Mucosa of gallbladder (tissue), 1 donor: ENCODE measurements at places on chromosomes 7 and 10. TPM values are rescaled to one million over a fixed set of nuclear protein-coding genes. Genes with fewer than 3 reads are reported as not detected.

Gene CAMK1D
- total RNA-seq, result 19.4 TPM

Gene SSC4D
- total RNA-seq, result 0.40 TPM

Gene CYP3A7
- total RNA-seq, result 92.6 TPM

Gene NRP1
- total RNA-seq, result 76.2 TPM

Gene CCDC172
- total RNA-seq, result not detected

Gene CEP55
- total RNA-seq, result 1.3 TPM

Gene SLF2
- 26.1 TPM for total RNA-seq

Gene NEUROG3
- total RNA-seq, result not detected

GRCh38 chr10:107141524-107142061, 22.9 kb downstream of the SORCS1 start:
- no peak for DNase-seq

GRCh38 chr7:112020800-112021199, 185.4 kb downstream of the DOCK4 start:
- no peak for DNase-seq

DNA sequence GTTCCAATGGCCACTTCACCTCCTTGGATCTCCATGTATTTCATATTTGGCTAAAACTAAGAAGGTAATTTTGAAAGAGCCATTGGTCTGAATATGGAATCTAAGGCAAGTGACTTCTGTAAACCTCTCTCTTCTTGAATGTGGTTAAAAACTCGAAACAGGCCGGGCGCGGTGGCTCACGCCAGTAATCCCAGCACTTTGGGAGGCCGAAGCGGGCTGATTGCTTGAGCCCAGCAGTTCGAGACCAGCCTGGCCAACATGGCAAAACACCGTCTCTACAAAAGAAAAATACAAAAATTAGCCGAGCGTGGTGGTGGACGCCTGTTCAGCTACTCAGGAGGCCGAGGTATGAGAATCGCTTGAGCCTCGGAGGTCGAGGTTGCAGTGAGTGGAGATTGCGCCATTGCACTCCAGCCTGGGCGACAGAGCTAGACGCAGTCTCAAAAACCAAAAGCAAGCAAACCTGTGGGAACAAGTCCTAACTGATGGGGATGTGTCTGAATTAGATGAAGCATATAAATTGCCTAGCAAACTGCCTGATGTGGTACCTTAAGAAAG, 2.2 kb downstream of the LANCL2 start:
- DNase-seq, result no peak

GRCh38 chr7:70678621-70679251, 453.2 kb upstream of the GALNT17 start:
- DNase-seq, result no peak

- DNase-seq, result no peak
Measured at GRCh38 chr10:119456435-119456810, 86.1 kb downstream of the RGS10 start.

GRCh38 chr10:54826994-54827560, 26.0 kb upstream of the PCDH15 start:
- no peak for DNase-seq

DNA sequence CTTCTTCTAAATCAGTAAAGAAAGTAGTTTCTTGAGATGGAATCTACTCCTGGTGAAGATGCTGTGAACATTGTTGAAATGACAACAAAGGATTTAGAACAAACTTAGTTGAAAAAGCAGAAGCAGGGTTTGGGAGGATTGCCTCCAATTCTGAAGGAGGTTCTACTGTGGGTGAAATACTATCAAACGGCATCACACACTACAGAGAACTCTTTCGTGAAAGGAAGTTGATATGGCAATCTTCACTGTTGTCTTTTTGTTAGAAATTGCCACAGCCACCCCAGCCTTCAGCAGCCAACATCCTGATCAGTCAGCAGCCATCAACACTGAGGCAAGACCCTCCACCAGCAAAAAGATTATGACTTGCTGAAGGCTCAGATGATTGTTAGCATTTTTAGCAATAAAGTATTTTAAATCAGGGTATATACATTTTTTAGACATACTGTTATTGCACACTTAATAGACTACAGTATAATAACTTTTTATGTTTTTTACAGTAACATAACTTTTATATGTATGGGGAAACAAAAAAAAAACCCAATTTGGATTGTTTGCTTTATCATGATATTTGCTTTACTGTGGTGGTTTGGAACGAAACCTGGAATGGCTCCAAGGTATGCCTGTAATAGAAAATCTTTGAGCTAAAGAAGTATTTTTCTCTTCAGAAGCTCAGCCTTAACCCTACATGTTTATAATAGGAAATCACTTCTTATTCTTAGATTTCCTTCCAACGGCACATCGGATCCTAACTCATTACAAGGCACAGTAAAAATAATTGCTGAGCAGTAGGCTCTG, 257.3 kb downstream of the LRMDA start:
- DNase-seq, result no peak

- peak; percentile 35 for DNase-seq
Measured at GRCh38 chr10:63265222-63265617, 132.1 kb downstream of the NRBF2 start.

GRCh38 chr7:139054101-139054500, 18.3 kb upstream of the ZC3HAV1L start:
- DNase-seq, result no peak

DNA sequence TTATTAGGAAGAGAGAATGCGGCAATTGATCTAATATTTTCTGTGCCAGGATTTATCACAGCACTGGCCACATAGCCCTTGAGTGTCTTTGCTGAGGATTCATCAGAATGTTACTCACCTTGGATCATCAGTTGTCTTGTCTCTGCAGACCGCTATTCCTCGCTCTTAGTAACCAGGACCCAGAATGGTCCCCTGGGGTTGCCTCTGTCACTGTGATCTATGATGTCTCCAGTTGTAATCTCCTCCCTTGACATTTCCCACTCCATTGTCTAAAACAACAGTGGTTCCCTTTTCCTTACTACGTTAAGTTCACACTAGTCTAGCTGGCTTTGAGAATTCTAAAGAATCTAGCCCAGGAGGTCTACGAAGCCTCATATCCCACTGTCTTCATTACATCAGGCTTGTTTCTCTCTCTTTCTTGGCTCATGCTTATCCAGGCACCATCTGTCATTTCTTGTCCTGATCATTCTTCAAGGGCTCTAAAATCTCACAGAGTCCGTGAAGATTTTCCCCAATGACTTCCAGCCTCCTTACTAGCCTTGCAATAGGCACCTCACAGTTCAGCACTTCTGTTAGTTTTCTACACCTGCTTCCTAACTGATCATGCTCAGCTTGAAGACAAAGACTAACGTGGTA, 125.8 kb downstream of the CUBN start:
- no peak for DNase-seq

DNA sequence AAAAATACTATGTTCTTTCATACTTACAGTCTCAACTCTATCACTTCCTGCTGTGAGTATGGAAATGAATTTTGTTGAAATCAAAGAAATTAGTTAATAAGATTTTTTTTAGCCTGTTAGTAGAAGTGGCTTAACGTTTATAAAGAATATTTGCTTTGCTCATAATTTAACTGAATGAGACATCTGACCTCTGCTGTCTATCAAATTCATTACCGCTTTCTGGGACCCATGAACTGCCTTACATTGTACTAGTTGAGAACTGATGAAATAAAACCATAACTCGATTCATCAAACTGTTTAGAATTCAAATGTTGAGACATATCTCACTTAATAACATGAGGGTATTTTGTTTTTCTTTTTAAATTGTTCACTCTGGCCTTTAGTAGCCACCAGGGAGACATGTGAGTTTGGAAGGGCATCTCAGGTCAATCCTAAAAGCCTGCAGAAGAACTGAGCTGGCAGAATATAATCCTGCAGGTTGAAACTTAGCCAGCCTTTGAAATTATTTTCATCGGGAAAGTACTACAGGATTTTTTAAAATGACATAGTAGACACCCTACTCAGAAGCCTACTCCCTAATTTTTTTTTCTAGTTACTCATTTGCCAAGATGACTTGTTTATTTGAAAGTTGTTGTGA, 78.7 kb downstream of the KIAA1217 start:
- DNase-seq, result no peak

GRCh38 chr7:42570944-42571343, 333.9 kb upstream of the GLI3 start:
- DNase-seq, result no peak

- DNase-seq, result no peak
Measured at GRCh38 chr7:6558837-6559236, 7.6 kb upstream of the GRID2IP start.

- DNase-seq, result peak; percentile 34
Measured at GRCh38 chr10:68074031-68074774, 880 bp downstream of the HERC4 start.

- DNase-seq, result peak; percentile 29
Measured at GRCh38 chr7:112162142-112162766, 43.9 kb downstream of the DOCK4 start.

- DNase-seq, result no peak
Measured at GRCh38 chr10:33698033-33698432, 363.6 kb upstream of the NRP1 start.

DNA sequence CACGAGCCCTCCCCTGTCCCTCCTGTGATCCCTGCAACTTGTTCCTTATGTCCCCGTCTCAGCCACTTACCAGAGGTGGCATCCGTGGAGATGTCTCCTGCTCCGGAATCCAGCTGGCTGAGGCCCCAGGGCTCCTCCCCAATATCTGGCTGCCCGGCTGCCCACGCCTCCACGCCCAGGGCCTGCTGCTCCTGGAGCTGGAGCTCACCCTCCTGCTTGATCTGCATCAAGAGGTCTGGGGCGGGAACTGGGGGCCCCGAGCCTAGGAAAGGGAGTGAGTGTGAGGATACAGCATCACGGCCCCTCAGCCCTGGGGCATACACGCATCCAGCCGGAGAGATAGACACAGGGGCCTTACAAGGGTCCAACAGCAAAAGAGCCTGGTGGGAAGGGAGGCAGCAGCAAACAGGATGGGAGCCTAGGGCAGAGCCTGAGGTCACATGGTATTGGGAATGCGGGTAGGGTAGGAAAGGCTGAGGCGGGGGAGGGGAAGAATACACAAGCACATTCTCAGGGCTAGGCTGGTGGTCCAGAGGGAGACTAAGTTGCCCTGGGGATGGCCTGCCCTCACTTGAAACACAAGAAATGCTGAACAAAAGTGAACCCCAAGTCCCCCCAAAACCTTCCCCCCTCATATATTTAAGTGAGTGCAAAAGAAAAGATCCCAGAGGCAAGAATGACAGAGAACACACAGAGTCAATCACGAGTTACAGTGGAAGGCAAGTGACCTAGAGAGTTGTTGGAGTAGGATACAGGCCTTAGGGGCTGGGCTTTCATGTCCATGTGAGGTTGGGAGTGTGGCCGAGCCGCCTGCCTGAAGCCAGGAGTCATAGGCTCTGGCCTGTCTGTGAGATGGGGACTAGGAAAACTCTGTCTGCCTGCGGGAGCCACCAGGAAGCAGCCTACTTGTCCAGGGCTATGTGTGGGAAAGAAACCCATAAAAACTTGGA, 16.9 kb upstream of the ZNF777 start:
- peak; percentile 8 for DNase-seq

GRCh38 chr10:32538256-32538655, 92.3 kb downstream of the CCDC7 start:
- no peak for DNase-seq

DNA sequence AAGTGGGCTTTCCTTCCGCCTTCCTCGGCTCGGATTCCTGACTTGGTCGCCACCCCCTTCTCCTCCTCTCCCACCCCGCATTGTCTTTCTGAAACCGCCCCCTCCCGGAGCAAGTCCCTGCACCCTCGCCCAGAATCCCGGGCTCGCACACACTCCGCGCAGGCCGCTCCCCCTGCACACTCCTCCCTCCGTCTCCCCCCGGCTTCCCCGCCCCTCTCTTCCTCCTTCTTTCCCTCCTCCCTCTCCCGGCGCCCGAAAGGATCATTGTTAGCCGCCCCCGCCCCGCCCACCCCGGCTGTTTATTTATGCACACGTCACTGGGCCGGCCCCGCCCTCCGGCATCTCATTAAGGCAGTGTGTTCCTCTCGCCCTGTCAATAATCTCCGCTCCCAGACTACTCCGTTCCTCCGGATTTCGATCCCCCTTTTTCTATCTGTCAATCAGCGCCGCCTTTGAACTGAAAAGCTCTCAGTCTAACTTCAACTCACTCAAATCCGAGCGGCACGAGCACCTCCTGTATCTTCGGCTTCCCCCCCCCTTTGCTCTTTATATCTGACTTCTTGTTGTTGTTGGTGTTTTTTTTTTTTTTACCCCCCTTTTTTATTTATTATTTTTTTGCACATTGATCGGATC, at the start of gene TCF7L2:
Gene TCF7L2 (plus strand): TSS at position 373 of the 633 bp plus-strand sequence. CDS start 510 bp downstream, outside the sequence.
- DNase-seq, result peak; percentile 96

DNA sequence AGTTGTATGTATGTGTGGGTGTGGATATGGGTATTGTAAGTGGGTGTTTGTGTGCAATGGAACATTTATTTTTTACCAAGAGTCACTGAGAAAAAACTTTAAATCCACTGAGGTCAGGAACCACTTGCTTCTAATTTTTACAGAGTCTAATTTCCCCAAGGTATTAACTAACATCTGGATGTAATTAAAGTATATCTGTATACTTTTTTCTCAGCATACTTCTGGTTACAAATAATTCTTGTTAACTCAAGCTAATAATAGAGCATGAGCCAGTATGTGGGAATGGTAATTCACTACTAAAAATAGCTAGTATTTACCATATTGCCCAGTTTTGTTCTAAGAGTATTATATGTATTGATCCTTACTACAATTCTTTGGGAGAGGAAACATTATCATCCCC, 24.6 kb upstream of the STEAP4 start:
- no peak for DNase-seq

DNA sequence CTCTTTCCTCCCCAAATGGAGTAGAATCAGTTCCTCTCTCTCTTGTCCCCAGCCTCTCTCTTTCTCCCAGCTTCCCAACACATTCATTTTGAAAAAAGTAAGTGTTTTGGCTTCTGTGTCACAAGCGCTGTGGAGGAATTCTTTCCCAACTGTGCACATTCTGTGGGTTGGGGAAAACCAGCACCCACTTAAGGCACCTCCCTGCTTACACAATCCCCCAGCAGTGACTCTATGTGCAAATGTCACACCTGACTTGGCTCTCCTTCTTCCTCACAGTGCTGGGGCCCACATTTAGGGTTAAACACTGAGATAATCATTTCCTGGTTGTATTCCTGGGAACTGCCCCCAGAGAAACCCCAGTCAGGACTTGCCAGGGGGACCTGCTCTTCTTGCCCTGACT, 358.1 kb upstream of the ZNF32 start:
- DNase-seq, result no peak

DNA sequence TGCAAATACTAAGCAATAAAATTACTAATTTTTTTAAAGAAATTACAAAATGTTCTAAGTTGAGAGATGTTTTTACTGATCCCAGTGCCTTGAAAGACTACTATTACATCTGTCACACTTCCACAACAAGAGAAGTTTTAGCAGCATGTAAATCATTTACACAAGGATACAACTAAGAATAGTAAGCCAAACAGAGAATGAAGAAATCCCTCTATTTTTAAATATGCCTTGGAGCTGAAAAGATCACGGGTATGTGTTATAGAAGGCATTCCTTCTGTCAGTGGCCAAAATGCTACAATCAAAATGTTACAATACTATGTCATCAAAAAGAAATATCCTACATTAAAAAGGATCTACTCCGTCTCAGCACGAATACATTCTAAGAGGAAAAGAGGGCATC, 52.6 kb downstream of the LARP4B start:
- no peak for DNase-seq

DNA sequence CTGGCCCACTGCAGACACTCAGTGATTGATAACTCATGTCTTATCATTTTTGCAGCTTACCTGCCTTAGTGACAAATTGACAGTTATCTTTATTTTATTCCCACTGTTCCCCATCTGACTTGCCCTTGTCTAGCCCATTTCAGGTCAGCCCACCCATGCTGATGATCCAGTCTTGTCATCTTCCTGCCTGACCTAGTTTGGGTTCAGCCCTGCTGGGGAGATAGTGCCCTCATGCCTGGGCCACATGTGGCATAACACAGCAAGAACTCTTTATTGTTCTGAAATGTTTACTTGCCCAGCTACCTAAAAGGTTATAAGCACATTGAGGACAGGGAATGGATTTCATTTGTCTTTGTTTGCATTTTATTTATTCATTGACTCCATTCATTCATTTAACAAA, 75.6 kb downstream of the ENTPD1 start:
- DNase-seq, result no peak
